Activated CD8-positive, alpha-beta T cell treated with anti-CD3 and anti-CD28 coated beads for 36 hours (primary cell): ENCODE measurements at places on chromosomes 3 and 15.

DNA sequence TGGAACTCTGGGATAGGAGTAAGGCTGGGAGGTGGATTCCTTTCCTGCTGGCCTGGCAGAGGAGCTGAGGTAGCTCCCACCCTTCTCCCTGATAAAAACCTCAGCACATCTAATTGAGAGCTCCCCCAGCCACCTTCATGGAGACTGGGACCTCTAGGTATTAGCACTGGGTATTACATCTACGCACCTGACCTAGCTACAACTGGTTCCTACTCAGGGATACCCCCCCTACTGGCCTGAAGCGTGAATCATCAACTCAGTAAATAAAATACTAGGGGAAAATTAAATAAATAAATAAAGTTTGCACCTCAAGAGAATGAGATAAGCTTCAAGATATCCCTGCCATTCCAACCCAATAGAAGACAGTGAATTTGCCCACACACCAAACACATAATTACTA is 140.4 kb downstream of the NEK10 start:
- DNase-seq: no peak

- no peak for DNase-seq
These were observed 9.8 kb downstream of the CSK start for GRCh38 chr15:74791667-74792066.

DNA sequence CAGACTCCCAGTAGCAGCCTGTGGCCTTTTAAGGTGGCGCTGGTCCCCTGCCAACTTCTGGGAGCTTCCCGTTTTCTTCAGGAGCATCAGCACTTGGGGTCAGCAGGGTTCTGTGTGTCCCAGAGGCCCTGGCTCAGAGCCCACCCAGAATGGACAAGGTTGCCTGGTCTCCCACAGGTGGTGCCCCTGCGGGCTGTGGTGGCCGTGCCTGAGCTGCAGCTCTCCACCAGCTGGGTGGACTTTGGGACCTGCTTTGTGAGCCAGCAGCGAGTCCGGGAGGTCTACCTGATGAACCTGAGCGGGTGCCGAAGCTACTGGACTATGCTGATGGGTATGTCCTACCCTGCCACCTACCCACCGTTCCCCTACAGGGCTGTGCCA is 15.5 kb downstream of the ACAA1 start:
- DNase-seq: no peak

DNA sequence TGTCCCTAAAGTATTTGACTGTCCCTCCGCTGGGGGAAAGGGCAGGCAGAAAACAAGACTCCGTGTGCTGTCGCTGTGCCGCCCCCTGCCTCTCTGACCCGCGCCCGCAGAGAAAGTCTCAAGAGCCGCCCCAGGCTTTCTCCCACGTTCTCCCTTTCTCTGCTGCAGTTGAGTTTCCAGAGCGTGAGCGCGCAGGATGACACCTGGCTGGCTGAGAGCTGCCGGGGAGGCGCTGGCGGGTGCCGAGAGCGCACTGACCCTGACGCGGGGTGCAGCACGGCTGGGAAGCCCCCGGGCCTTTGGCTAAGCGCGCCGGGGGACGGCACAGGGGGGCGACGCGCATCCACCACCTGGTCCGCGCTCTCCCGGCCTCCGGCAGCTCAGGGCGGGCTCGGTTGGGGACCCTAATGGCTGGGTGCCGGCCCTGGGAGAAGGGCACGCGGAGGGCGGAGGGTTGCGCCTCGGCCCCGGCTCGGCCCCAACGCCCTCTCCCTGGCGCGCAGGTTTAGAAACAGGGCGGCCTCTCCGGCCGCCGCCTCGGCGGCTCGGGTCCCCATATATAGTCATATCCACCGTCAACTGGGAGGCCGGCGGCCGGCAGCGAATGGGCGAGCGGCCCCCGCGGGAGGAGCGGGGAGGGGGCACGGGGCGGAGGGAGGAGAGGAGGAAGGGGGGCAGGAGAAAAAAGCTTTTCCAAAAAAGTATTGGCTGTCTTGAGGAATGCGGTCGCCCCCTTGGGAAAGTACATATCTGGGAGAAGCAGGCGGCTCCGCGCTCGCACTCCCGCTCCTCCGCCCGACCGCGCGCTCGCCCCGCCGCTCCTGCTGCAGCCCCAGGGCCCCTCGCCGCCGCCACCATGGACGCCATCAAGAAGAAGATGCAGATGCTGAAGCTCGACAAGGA is at the start of gene TPM1:
TPM1 (plus strand) TSS at position 774 of the 903 bp plus-strand sequence; CDS start at position 857, 83 bp downstream.
- peak; percentile 9 for DNase-seq

DNA sequence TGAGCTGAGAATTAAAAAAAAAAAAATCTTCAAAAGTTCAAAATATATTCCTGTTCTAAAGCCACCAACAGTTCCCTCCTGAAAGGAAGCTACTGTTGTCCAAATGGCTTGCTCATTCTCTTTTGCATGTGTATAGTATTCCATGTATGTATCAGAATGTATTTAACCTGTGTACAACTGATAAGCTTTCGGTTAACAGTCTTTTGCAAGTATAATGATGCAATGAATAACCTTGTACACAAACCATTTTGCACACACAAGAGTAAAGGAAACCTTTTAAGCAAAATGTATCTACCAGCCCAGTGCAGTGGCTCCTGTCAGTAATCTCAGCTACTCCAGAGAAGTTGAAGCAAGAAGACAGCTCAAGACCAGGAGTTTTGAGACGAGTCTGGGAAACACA is 32.6 kb downstream of the TOPBP1 start:
- no peak for DNase-seq

DNA sequence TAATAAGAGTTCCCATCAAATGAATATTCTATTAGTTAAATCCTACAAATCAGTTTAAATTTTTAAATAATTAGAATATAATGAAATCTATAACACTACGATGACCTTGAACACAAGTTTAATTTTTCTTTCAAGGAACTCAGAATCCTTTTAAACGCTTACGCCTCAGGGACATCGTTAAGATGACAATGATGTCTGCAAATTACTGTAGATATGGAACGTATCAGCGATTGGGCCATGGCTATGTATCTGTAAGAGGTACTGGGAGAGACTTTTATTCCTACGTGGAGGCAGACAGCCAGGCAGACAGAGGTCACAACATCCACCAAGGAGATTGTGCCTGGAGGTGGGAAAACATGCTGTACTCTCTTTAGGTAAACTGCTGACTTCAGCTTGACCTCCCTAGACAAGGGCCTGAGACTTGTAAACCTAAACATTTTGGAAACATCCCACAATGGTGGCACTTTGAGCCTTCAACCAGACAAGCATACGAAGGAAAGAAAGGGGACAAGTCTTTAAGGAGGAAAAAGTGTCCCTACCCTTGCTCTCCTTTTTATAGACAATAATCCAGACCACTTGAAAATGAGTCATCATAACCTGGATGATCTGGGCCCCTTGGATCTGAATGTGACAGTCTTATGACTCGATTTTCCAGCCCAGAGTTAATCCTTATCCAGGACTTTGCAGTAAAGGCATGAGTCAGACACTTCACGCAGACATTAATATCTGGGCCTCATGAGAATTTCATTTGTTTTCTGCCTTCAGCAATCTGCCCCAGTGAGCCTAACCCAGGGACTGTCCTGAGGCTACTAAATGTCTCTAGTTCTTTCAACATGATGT is 6.8 kb upstream of the LDHAL6B start:
- no peak for DNase-seq

DNA sequence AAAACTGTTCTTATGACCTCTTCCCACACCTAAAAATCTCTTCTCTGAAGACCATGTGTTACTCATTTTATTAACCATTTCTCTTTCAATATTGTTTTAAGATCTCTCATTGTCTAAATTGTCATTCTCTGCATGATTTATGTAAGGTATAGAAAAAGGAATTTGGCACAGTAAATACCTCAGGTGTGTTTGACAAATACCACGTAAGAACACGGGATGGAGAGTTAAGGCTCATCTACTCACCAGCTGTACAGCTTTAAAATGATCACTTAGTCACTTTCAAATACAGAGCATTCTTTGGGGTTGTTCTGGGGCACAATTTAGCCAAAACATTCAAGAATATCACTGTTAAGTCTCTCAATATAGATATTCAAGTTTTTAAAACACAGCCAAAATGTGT is 627.1 kb downstream of the MCTP2 start:
- DNase-seq: no peak

- no peak for DNase-seq
These were observed 2.0 kb downstream of the NR1I2 start for GRCh38 chr3:119783883-119784282.

DNA sequence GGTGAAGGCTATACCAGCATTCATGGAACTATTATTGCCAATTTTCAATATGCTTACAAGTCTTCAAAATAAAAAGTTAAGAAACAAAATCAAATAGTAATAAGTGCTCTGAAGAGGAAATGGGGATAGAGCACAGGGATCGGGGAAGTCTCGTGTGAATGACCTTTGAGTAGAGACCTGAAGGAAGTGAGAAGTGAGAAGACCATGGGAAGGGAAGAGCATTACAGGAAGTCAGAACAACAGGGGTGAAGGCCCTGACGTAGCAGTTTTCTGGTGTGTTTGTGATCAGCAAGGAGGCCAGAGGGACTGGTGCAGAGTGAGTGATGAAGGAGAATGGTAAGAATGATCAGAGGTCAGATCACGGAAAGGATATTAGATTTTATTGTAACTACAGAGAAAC is 48.1 kb downstream of the STAC start:
- no peak for DNase-seq

- no peak for DNase-seq
These were observed 26.8 kb downstream of the RAB6B start for GRCh38 chr3:133868758-133869475.

DNA sequence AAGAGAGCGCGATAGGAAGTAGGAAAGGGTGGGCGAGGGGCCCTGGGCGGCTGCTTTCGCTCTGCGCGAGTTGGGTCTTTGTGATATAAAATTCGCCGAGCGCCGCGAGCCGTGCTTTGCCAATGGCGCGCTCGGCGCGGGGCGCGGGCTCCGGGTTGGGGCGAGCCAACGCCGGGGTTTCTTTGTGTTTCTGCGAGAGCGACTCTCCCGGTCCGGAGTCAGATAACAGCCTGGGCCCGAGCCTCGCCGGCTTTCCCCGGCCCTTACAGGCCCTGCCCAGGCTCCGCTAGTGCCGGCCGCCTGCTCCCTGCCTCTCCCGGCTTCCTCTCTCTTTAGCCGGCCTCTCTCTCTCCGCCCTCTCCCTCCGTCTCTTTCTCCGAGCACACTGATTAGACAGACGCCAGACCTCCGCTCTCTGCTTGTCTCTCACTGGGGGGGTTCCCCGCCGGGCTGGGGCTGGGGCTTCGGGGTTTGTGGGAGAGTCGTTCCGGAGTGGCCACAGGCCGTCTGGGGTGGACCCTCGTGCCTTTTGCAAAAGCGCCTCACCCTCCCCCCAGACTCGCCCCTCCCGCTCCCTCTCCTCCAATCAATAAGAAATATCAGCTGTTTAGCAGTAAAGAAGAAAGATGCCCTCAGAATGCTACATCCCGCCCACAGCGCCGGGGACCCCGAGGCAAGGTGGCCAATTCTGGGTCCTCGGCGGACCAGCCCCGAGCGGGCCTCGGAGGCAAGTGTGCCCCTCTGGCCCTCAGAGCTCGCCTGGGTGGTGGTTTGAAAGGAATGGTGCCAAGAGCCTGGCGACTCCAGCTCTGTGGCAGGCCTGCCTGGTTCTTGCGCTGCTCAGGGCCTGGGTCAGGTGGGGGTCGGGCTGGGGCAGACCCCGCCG is 2.9 kb downstream of the NR2F2 start:
- no peak for DNase-seq

GRCh38 chr3:8784676-8785435 is 15.4 kb upstream of the OXTR start:
- no peak for DNase-seq

- DNase-seq: peak; percentile 39
These were observed 32.6 kb downstream of the HHLA2 start for GRCh38 chr3:108328821-108329486.

GRCh38 chr3:177536873-177537272 is 339.6 kb upstream of the TBL1XR1 start:
- no peak for DNase-seq

DNA sequence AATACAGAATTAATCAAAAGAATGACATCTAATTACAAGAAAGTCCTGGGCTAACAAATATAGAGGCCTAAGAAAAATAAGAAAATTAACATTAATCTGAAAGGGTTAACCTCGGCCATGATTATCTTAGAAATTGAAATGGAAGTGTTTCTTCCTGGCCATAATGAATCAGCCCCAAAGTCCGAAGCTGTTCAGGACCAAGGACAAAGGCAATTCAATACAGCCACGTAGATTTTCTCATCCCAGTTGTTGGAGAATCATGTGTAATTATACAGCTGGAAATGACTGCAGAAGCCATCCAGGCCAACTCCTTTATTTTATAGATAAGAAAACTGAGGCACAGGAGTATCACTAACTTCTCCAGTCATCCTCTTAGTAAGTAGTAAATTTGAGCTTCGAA is 38.0 kb upstream of the GBE1 start:
- DNase-seq: no peak

GRCh38 chr15:100781061-100781960 is 98.3 kb upstream of the ALDH1A3 start:
- no peak for DNase-seq

DNA sequence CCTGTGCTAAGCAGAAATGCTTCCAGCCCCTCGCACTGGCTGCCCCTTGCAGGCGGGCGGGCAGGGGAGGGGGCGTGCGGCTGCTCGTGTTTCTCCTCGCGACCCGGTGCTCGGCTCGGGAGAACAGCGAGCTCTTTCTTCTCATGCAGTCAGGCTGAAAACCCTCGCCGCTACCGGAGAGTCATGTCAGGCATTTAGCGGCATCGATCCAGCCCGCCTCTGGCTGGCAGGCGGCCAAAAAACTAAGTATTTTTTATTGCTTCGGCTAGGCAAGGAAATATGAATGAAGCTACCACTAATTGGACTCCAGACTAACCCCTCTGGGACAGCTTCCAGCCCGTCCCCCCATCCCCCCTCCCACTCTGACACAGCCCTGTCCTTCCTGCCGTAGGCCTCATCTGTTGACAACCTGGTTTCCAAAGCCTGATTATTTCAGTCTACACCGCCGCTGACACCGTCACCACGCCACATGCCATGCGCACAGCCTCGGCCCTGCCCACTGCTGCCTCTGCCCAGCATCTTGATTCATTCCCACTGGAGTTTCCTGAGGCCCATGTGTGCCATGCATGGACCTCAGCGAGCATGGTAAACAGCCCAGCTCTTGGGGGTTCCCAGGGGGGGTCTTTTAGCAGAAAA is 35.3 kb downstream of the TLE3 start:
- DNase-seq: no peak

- no peak for DNase-seq
These were observed 10.2 kb upstream of the PLXND1 start for GRCh38 chr3:129616713-129617112.

GRCh38 chr3:142694225-142694624 is 29.6 kb upstream of the TRPC1 start:
- no peak for DNase-seq
